ACHN (cell line): ENCODE measurements at places on chromosomes 1 and 21.
A peak's percentile ranks its signal among the peaks of the same experiment; 100 is the strongest.

GRCh38 chr1:231866392-231867331 lies 240.1 kb downstream of the DISC1 start:
- DNase-seq: peak; percentile 52

DNA sequence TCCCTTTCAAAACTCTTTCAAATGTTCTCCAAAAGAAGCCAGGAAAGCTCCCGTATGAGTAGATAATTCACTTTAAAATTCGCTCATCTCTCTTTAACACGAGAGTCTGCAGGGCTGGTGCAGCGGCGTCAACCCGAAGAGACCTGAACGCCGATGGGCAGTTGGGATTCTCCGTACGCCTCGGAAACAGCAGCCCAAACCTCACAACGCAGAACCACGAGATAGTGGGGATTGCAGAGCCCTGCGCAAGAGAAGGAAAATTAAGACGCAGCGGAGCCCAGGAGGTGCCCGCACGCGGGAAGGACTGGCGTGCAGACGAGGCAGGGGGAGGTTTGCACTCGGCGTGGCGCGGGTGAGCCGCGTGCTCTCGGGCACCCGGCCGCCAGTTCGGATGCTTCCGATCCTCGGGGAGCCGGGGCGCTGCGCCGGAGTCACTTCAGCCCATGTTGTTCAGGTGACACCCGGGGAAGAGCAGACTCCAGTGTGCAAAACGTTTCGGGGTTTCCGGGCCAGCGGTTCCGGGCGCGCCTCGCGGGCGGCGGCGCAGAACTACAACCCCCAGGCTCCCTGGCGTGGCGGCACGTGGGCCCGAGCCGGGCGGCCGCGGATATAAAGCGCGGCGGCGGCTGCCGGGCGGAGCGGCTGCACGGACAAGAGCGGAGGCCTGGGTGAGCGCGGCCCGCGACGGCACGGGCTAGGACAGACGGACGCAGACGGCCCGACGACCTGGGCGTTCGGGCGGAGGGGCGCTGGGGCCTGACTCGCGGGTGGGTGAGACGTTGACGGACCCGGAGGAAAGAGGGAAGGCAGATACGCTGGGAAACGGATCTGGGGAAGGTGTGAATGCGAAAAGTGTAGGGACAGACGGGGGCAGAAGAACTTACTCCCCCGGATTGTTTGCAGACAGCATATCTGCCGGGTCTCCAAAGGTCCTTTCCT lies at the start of gene NPL:
Gene NPL, plus strand, starts transcription at position 636 of the 939 bp plus-strand sequence. CDS start 4,599 bp downstream, outside the sequence.
- DNase-seq: peak; percentile 35

GRCh38 chr1:225881081-225881958 lies 860 bp downstream of the TMEM63A start:
- DNase-seq: peak; percentile 38

GRCh38 chr1:87226341-87226760 lies 102.3 kb upstream of the LMO4 start:
- peak; percentile 98 for DNase-seq

GRCh38 chr1:109876617-109877316 lies 33.9 kb upstream of the CSF1 start:
- peak; percentile 25 for DNase-seq

- DNase-seq: no peak
Measured at GRCh38 chr1:53398091-53398490, 61.1 kb upstream of the DMRTB1 start.

GRCh38 chr21:17631195-17631594 lies 18.5 kb upstream of the BTG3 start:
- no peak for DNase-seq

- no peak for DNase-seq
Measured at GRCh38 chr1:113657556-113658063, 101.7 kb downstream of the PHTF1 start.

DNA sequence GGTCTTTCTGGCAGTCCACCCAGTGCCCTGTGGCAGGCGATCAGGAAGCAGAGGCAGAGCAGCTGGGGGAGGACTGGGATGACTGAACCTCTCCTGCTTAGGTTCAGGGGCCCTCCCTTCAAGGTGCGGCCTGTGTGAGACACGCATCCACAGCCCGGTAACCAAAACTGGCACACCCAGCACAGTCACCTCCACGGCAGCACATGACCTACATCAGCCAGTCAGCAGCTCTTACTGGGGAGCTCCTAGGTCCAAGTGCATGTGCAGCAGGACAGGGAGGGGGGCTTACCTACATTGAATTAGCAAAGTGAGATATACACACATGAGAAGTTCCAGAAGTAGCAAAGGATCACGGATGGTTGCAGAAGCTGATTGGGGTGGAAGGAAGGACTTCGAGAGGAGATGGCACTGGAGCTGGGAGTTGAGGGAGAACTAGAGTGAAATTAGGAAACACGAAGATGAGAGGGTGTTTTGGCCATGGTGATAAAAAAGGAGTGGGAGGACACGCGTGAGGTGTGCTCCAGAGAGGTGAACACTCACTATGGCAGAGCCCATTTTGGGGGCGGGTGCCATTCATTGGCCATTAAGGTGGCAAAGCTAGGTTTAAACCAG lies 51.4 kb upstream of the IRF2BP2 start:
- no peak for DNase-seq

DNA sequence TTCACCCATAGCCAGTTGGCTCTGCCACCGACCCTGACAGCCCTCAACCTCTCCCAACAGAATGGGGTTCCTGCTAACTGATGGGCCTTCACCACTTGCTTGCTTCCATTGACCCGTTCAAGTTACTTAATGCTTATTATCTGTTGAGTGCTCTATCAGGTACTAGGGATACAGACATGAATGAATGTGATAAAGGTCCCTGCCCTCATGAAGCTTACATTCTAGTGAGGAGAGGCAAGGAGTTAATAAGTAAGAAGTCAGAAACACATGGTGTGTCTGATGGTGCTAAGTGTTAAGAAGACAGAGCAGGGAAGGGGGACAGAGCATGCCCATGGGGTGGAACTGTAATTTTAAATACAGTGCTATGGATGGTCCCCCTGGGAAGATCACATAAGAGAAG lies 107.5 kb upstream of the JUN start:
- DNase-seq: no peak

DNA sequence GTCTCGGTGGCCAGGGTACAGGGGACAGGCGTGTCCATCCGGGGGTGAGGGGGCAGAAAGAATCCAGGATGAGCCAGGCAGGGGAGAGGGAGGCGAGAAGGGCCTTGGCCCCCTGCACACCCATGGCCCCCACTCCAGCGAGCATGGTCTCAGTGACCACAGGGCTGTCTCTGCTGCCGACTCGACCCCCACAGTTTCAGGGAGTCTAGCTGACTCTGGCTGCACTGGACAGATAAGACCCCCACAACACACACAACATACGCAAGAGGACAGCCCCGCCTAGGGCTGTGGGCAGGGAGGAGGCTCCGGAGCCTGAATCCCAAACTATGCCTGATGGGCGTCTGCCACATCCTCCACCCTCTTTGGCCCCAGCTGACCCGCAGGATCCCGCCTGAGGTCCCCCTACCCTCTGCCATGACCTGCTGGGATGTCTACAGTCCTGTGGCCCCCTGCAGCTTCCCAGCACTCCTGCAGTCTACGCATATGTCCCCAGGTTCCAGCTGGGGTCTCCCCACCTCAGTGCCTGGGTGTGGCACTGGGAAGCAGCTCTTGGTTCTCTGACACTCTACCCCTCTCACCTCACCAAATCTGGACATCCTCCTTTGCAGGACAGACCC lies 22.0 kb downstream of the WNT9A start:
- no peak for DNase-seq

DNA sequence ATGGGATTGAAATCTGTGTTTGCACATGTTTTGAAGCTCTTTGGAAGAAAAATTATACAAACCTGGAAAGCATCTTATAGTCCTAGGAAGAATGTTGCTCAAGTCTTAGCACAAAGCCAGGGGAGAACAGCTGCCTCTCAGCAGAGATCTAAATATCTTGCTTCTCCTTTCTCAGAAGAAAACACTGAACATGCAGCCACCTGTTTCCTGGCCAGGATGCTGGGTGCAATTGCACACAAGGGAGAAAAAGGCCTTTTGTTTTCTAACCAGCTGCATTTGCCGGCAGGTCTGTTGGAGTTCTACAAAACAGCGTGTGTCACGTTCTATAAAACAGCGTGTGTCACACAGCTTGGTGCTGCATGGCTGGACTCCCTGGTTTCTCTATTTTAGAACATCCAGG lies 259.6 kb upstream of the PLD5 start:
- no peak for DNase-seq

DNA sequence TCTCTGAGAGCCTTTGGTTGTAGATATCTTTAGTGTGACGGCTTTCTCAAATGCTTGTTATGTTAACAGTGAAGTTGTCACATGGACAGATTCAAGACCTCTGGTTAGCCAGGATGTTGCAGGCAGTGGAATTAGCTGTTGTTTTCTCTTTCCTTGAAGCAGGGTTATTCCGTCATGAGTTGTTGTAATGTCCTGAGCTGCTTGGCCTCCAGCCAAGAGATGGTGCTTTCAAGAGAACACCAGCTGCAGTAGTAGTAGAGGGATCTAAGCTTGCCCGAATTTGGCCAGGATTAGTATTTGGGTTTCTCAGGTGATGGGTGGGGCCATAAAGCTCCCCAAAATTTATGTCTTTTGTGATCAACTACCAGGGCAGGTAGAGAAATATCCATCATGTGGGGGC lies 13.4 kb downstream of the KCNE1 start:
- DNase-seq: no peak

DNA sequence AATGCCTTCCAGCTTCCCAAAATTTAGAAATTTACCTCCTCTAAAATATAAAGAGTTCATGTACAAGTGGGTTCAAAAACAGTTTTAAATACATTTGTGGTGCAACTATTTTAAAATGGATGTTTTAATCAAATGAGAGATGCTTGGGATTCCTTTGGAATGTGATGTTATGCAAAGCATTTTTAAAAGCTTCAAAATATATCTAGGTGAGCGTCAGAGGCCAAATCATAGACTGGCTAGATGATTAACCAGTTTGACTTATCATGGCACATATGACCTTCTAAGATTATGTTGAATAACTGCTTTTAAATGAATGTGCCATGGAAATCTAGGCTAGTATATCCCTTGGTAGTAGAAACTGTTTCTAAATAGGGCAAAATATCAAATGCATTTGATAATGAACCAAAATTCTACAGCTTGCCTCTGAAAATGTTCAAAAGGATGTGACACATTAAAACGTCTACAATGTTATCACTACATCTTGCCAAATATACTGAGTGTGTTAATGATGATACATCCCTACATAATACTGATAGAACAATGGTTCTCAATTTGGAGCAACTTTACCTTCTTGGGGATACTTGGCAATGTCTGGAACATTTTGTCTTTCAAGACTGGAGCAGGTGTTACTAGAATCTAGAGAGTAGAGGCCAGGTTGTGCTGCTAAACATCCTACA lies 650.9 kb upstream of the ADGRL2 start:
- DNase-seq: no peak

DNA sequence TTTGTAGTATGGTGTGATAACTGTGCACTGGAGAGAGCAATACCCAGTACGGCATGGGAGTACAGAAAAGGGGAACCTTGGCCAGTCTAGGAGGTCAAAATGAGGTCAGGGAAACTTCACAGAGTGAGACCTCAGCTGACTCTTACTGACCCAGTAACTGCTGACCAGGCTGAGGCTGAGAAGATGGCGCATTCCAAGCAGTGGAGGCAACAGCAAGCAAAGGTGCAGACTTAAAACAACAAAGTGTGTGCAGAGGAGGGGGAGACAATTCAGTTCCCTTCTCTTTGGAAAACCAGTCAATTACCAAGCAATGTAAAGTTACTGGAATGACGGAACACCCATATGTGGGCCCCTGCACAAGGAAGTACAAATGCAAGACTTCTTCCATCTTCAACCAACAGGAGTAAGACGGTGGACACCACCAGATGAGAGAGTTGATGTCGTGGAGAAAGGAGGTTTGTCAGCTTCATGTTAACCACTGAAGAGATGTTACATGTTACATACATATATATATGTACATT lies 54.6 kb upstream of the PRDX6 start:
- no peak for DNase-seq

DNA sequence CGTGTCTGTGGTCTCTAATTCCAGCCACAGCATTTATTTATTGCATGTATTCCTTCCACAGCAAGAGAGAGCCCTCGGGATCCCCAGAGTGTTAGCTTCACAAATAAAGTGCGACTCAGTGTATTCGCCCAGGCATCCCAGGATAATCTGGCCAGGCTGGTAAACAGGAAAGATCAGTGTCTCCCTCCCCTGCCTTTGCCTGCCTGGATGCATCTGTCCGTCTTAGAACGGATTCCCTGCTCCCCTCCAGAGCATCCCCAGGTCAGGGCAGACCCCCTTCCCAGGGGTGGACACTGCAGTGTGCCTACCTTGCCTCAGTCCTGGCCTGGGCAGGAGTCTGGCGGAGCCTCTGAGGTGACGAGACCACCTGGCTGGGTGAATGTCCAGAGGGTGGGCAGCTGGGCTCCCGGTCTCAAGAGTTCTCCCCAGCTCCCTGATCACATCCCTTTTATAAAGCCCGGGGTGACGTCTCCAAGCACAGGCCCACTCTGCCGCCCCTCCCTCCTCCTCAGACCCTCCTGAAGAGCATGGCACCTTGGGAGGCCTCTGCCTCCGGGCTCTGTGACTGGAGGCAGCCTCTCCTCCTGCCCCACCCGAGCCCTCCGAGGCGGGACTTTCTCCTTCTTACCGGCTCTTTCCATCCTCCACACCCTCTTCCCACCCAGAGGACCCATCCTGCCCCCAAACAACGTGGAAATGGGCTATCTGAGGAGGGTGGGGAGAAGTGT lies at the start of gene KISS1:
Gene KISS1, minus strand, starts transcription at position 424 of the 728 bp plus-strand sequence. CDS start 3,615 bp downstream, outside the sequence.
- DNase-seq: no peak

GRCh38 chr1:232868793-232869491 lies 63.7 kb downstream of the MAP10 start:
- no peak for DNase-seq

DNA sequence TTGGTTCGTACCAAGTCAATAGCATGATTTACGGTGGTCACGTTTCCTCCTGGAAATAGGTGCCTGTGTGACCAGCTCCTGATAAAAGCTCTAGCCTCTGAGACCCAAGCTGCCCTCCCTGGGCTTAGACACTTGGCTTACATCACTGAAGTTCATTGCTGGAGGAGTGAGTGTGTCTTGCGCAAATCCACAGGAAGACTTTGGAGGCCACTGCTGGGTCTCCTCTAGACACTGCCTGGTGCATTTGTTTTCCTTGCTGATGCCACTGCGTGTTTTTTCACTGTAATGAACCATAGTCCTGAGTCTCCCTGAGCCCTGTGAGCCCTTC lies 230.6 kb downstream of the DSCAM start:
- DNase-seq: no peak

DNA sequence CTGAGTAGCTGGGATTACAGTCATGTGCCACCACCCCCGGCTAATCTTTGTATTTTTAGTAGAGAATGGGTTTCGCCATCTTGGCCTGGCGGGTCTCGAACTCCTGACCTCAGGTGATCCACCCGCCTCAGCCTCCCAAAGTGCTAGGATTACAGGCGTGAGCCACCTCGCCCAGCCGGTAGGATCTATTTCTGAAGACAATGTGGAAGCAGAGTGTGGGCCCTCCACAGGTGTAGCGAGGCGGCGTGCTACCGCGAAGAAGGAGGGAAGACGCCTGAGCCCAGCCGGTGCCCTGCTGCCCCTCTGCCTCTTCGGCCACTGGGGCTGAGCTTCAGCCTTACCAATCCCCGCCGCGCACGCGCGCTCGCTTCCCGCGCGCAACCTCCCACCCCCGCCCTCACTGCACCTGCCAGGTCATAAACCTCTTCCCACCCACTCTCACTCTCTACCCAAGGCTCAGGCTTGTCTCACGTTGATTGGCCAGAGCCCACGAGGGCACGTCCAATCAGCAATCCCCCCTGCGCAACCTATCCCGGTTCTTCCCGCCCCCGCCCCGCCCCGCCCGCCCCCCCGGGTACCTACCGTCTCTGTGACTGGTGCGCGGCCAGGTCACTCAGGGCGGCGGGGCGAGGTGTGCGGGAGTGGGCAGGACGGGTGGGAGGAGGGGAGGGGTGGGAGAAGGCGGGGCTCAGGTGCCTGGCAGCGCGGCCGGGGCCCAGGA lies 409 bp upstream of the HOOK1 start:
- peak; percentile 97 for DNase-seq
